AG04449 (cell line): ENCODE measurements at places on chromosomes 12 and 14.

- no peak for DNase-seq
These were observed 643 bp upstream of the TAMALIN start for GRCh38 chr12:52005903-52006703.

DNA sequence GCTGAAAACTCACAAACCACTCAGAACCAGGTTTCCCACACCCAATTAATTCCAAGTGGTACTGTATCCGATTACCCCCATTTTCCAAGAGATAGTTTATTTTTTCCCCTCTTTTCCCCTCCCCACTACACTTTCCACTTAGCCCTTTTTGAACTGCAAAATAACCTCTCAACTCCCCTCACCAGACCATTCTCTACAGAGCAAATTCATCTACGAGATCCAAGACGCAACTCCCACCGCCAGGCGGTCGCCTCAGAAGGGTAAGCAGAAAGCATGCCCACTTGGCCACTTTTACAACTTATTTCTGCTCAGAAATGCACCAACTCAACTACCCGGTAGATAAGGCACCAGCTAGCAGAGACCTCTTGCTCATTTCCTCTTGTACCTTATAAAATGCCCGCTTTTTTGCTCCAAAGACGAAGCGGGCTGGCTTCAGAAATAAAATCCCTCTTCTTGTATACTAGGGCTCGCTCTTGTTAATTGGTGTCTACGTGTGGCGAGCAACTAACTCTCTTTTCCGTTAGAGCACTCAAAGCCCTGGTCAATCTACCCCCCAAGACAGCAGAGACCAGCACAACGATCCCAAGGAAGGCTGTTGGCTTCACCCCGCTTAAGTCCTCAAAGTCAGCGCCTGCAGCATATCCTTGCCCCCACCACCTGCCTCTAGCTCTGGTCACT lies 910 bp upstream of the SRP54 start:
- DNase-seq = no peak

DNA sequence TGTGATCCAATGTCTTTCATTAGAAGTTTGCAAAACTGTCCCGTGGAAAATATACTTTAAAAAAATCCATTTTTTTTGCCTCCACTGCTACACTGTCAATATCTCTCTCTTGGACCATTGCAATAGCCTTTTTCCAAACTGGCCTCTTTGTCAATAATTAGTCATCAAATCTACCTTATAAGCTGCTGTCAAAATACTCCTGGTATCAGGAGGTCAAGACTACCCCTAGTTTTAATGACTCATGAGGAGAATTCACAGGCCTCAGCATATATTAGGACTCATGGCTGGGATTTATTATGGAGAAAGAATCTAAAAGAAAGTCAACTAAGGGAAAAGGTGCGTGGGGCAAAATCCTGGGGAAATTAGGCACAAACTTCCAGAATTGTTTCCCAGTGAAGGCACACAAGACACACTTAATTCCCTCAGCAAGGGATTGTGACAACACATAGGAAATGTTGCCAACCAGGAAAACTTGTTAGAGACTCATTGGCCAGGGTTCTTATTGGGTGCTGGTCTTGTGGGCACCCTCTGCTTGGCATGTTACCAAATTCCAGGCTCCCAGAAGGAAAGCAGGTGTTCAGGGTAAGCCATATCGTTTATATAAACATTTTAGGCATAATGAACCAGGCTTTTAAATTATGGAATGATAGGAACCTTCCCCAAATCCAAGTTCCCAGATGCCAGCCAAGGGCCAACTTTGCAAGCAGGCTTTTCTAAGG lies 56.1 kb downstream of the TMEM117 start:
- DNase-seq = no peak

DNA sequence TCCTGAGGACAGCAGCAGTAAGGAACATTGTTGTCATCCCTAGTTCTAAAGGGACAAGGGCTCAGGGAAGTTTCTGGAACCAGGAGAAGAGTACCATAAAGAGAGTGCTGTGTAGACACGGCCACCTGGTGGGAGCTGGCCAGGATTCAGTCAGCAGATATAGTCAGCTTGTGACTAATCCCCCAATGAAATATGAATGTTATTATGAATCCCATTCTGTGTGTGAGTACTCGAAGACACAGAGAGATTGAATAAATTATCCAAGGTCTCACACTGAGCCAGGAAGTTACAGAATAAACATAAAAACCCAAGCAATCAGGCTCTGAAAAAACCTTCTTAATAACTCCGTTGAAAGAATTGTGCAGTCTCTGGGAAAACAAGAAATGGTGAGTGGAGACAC lies 1359.5 kb downstream of the AACS start:
- DNase-seq = no peak

- DNase-seq = no peak
These were observed 26.4 kb upstream of the SOS2 start for GRCh38 chr14:50257732-50258131.

- no peak for DNase-seq
These were observed 37.0 kb upstream of the TMX1 start for GRCh38 chr14:51202914-51203665.

- no peak for DNase-seq
These were observed 119.9 kb upstream of the NCOR2 start for GRCh38 chr12:124687174-124687902.

DNA sequence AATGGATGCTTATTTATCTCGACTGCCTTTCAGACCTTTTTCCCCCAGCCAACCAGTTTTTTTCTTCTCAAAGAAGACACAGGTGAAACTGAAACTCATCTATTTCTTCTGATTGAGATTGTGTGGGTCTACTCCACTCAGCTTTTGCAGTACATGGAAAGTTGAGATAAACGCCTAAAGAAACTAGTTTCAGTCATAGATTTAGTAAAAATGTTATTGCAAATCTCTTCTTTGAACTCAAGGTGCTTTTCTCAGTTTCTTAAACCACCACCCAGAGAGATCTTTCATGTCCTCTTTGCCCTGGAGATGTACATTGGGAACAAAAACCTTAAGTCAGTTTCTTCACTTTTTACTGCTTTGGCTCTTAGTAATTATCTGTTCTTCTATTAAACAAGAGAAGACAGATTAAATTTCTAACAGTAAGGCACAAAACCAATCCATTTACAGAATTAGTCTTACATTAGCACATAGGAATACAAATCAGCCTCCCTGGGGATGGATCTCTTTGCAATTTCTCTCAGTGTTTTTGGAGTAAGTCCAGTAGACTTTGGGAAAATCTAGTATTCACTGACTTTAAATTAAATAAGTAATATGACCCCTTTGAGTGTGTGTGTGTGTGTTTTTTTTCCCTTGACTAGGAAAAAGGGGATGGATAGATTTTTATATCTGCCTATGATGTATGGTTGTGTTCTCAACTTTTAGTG lies 11.6 kb downstream of the FBXW8 start:
- peak; percentile 10 for DNase-seq

DNA sequence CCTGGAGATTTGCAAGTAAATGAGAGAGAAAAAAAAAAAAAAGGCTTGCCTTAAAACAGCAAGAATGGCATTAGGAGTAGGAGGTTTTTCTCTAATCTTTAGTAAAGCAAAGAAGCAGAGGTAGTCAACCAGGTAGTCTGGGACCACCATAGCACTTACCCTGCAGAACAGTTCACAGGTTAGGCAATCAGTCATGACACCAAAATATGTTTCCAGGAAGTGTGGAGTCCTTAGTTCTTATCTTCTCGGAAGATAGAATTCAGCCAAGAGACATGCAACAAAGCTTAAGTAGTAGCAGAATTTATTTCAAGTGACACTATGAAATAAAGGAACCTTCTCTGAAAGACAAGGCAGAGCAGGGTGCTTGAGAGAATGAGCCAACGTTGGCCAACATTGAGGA lies 295.8 kb downstream of the IPO8 start:
- no peak for DNase-seq

DNA sequence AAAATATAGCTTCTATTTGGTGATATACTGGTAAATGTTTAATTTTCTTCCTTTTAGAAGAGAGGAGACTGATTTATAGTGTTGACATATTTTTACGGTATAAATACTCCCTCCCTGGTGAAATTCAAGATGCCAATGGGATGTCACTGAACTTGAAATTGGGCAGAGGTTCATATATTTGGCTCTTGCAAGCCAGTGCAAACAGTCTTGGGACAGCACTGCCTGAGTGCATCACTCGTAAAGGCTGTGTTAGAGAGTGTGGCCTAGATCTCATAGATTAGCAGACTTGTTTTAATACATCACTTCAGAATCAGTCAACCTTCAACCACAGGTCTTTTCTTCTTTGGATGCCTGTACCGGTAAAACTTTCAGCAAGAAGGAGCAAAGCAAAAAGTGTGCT lies 681.0 kb downstream of the NRXN3 start:
- no peak for DNase-seq

DNA sequence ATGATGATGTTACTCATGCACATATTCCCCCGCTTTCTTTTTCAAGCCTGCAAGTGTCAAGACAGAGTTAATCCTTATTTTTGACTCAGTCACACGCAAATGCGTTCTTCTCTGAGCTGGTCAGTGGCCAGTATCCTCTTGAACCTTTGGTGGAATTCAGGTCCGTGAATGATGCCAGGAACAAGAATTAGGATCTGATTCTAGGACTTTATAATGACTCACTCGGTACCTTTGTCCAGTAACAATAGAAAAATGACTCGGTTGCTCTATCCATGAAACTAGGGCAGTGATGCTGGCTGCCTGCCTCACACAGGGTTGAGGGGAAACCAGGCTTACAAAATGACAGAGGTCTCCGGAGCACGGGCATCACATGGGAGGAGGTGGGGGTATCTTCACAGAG lies 185.8 kb upstream of the NUDT4 start:
- no peak for DNase-seq

- no peak for DNase-seq
These were observed at the start of gene SLC38A4 for GRCh38 chr12:46825591-46826414. Gene SLC38A4 (minus strand): TSS chr12:46825997. CDS start chr12:46793071, 32,926 bp downstream.

GRCh38 chr12:38847247-38847646 lies 58.1 kb downstream of the CPNE8 start:
- DNase-seq = no peak

DNA sequence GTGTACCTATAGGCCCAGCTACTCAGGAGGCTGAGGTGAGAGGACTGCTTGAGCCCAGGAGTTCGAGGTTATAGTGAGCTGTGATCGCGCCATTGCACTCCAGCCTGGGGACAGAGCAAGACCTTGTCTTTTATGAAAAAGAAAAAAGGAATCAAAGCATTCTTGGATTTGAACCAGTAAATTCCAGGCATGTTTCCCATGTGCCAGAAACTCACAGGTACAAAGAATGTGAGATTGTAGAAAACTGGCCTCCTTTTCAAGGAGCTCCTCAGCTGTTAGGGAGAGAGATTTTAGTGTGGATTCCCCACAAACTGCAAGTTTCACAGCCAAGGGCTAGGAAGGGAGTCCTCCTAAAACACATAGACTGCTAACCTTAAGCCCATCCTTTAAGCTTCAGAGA lies 95.0 kb downstream of the FOXN4 start:
- DNase-seq = no peak

DNA sequence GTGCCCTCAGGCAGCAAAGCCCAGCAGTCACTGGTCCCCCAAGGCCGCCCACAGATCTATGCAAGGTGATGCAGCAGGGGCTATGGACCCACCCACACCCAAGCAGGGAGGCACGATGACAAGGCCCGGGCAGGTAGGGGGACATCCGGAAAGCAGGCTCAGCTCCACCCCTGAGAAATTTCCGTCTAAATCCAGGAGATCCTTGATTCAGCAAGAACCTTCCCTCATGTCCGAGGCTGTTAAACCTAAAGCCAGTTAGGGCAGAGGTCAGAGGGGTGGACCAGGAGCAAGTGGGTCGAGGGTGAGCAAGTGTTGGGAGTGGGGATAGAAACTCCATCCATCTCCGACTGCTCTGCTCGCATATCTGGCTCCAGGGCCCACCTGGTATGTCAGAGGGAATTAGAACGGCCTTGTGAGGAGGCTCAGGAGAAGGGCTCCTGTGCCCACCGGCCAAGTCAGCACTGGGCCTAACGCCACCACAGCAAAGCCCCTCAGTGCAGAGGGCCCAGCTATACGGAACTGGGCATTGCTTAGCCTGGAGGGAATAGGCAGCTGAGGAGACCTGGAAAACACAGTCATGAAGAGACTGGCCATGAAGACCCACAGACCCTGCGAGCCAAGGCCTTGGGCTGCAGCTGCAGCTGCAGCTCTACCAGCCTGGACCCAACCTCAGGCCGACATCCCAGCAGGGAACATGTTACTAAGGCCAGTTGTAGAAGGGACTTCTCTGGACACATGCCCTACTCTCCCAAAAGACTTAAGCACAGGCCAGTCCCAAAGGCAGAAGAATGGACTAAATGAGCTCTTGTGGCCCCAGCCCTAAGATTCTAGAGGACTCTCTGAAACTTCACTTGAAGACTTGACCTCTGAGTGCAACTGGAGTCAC lies 34.3 kb downstream of the DAD1 start:
- DNase-seq = no peak

GRCh38 chr12:92863251-92863650 lies 65.8 kb downstream of the EEA1 start:
- DNase-seq = no peak

DNA sequence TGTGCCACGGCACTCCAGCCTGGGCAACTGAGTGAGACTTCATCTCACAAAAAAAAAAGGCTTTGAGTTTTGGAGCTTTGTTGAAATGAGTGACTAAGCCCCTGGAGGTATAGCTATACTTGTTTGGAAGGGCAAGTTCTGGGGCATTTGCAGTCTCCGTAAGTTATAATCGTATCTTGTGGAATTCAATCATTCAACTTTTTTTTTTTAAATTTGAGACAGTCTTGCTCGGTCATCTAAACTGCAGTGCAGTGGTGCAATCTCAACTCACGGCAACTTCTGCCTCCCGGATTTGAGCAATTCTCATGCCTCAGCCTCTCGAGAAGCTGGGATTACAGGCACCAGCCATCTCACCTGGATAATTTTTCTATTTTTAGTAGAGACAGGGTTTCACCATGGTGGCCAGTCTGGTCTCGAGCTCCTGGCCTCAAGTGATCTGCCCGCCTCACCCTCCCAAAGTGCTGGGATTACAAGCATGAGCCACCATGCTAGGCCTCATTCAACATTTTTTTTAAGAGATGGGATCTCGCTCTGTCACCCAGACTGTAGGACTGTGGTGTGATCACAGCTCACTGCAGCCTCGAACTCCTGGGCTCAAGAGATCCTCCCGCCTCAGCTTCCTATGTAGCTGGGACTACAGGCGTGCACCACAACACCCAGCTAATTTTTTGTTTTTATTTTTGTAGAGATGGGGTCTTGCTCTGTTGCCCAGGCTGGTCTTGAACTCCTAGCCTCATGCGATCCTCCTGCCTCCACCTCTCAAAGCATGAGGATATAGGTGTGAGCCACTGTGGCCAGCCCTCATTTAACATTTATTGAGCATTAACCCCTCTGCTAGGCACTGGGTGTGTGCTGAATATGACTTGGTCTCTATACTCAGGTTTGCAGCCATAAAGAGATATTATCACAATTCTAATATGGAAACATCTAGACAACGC lies 133.7 kb upstream of the MAP1LC3B2 start:
- DNase-seq = no peak

DNA sequence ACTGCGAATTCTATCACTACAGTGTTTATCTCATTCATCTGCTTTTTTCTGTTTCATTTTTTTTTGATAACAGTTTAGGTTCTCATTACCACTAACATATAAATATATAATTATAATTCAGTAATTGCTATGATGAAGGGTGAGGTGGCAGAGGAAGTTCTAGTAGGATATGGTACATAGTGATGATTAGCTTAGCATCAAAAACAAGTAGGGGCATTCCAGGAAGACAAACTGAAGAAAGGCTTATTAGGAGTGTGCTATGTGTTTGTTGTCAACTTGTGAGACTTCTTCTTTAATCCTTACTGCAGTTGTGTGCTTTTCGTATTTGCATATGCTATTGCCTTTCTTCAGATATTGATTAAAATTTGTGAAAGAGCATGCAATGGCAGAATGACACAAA lies 20.6 kb downstream of the FUT8 start:
- no peak for DNase-seq

- DNase-seq = no peak
These were observed 6.7 kb downstream of the PLCZ1 start for GRCh38 chr12:18731156-18731555.

- no peak for DNase-seq
These were observed 26.9 kb downstream of the DAAM1 start for GRCh38 chr14:59215322-59215721.
